IMR-90 (cell line): ENCODE measurements at places on chromosomes 6 and 20. TPM values are rescaled to one million over a fixed set of nuclear protein-coding genes. Genes with fewer than 3 reads are reported as not detected.

The KHDRBS2 gene
- not detected in 2 replicates for total RNA-seq

The BHLHE23 gene
- not detected in 2 replicates for total RNA-seq

The MMP24 gene
- total RNA-seq, result 0.36 and 0.56 TPM in 2 replicates

The CLPSL2 gene
- total RNA-seq, result not detected in 2 replicates

The MRPL2 gene
- 15.8 and 18.1 TPM in 2 replicates for total RNA-seq

The HECA gene
- 4.3 and 7.2 TPM in 2 replicates for total RNA-seq

The C4B gene
- 0.54 and 0.56 TPM in 2 replicates for total RNA-seq

The F13A1 gene
- total RNA-seq, result not detected in 2 replicates

The AHCY gene
- 194 and 210 TPM in 2 replicates for total RNA-seq

The IL22RA2 gene
- not detected in 2 replicates for total RNA-seq

The ARID1B gene
- 14.5 and 22.8 TPM in 2 replicates for total RNA-seq

The AMD1 gene
- 65.8 and 117 TPM in 2 replicates for total RNA-seq

The MATN4 gene
- not detected in 2 replicates for total RNA-seq

The EEF1A2 gene
- total RNA-seq, result 1.3 and 2.2 TPM in 2 replicates

The DDO gene
- 0.18 and 0.28 TPM in 2 replicates for total RNA-seq

The GJA1 gene
- total RNA-seq, result 314 and 323 TPM in 2 replicates

The CCDC170 gene
- total RNA-seq, result 0.28 and 0.54 TPM in 2 replicates

The PACRG gene
- total RNA-seq, result not detected in 2 replicates

The COL9A3 gene
- total RNA-seq, result 0.28 and 0.36 TPM in 2 replicates

The OR2J3 gene
- not detected in 2 replicates for total RNA-seq

The MMS22L gene
- total RNA-seq, result 18.6 and 30.6 TPM in 2 replicates

The FNDC1 gene
- not detected in 2 replicates for total RNA-seq

The ZBP1 gene
- not detected in 2 replicates for total RNA-seq

The CRNKL1 gene
- 20.1 and 33.9 TPM in 2 replicates for total RNA-seq

The SYCP2L gene
- total RNA-seq, result not detected in 2 replicates

The GNMT gene
- total RNA-seq, result not detected in 2 replicates

The PPIL4 gene
- 13.3 and 29.7 TPM in 2 replicates for total RNA-seq

The MYMX gene
- not detected in 2 replicates for total RNA-seq

The IMPG1 gene
- not detected in 2 replicates for total RNA-seq

The SLC22A2 gene
- total RNA-seq, result not detected in 2 replicates

The DLK2 gene
- 0.90 and 1.1 TPM in 2 replicates for total RNA-seq

The ETV7 gene
- under 0.01 and 0.18 TPM in 2 replicates for total RNA-seq

The LY86 gene
- total RNA-seq, result not detected in 2 replicates

The ANKS1A gene
- 7.5 and 7.8 TPM in 2 replicates for total RNA-seq

The THEMIS gene
- under 0.01 TPM in 1 of 2 replicates, not detected in the other for total RNA-seq

The SLC35B3 gene
- total RNA-seq, result 19.0 and 33.9 TPM in 2 replicates

The TSBP1 gene
- total RNA-seq, result not detected in 2 replicates

The PXDC1 gene
- 66.4 and 72.2 TPM in 2 replicates for total RNA-seq

The COX4I2 gene
- total RNA-seq, result not detected in 2 replicates

The BEND6 gene
- 9.7 and 10.6 TPM in 2 replicates for total RNA-seq

The TUBB2B gene
- total RNA-seq, result 13.3 and 13.6 TPM in 2 replicates

The HSPA12B gene
- not detected in 2 replicates for total RNA-seq

The PKHD1 gene
- not detected in 2 replicates for total RNA-seq
